ENCODE measurements at places on chromosomes 6 and 20.

GRCh38 chr6:50922579-50923525 lies 104.2 kb downstream of the TFAP2B start:
- DNase-seq: no peak

GRCh38 chr20:4026093-4026601 lies 10.8 kb upstream of the RNF24 start:
- peak; percentile 48 for DNase-seq

DNA sequence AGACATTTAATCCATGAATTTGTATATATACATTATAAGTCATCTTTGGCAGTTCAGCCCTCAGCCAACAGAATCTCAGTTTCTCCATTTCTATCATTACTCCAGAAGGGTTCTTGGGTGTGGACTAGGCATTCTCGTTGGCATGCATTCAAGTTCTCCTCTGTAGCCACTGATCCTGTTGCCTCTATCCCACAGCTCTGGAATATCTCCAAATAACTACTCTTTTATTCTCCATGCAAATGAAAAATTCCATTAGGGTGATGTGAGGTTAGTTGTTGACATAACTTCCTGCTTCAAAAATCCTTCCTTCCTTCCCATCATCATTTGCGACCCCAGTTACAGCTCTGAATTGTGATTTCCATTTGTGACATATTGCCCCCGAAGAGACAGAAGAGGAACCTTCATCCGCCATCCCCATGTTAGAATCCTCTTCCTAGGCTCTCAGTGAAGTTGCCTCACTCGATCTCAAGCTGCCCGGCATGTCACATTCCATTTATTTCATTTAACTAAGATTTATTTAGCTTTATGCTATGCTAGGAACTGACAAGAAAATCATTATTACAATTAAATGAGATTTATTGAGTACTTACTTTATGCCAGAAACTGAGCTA lies 93.7 kb upstream of the EDN1 start:
- DNase-seq: no peak

- DNase-seq: no peak
These were observed 266.3 kb downstream of the CDC5L start for GRCh38 chr6:44653761-44654218.

DNA sequence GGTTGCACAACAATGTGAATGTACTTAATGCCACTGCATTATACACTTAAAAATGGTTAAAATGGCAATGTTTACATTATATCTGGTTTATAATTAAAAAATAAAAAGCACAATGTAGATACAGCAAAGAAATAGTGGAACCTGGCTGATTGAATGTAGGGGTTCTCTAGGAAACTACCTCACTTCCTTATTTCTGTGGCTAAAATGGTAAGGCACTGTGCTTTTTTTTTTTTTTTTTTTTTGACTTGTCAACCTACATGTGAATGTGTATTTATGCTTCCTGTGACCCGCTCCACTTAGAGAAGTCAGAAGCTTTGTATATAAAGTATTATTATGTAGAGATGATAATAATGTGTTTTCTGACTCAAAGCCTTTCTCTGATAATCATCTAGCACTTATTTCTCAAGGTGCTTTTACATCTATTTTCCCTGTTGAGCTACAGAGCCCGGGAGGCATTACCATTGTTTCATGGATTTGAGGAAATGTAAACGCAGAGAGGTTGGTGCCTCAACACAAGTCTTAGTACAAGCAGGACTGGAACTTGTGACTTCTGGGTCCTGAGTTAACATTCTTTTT lies 55.0 kb downstream of the SOX4 start:
- peak; percentile 27 for DNase-seq

All from NB4 (cell line).